Activated CD4-positive, alpha-beta T cell treated with anti-CD3 and anti-CD28 coated beads, Interleukin-2, amount 10 ng/mL, durations not matched to agents 7 days and 5 days (primary cell): ENCODE measurements at places on chromosomes 16 and 17. TPM values are rescaled to one million over a fixed set of nuclear protein-coding genes. Genes with fewer than 3 reads are reported as not detected.
A peak's percentile ranks its signal among the peaks of the same experiment; 100 is the strongest.

DNA sequence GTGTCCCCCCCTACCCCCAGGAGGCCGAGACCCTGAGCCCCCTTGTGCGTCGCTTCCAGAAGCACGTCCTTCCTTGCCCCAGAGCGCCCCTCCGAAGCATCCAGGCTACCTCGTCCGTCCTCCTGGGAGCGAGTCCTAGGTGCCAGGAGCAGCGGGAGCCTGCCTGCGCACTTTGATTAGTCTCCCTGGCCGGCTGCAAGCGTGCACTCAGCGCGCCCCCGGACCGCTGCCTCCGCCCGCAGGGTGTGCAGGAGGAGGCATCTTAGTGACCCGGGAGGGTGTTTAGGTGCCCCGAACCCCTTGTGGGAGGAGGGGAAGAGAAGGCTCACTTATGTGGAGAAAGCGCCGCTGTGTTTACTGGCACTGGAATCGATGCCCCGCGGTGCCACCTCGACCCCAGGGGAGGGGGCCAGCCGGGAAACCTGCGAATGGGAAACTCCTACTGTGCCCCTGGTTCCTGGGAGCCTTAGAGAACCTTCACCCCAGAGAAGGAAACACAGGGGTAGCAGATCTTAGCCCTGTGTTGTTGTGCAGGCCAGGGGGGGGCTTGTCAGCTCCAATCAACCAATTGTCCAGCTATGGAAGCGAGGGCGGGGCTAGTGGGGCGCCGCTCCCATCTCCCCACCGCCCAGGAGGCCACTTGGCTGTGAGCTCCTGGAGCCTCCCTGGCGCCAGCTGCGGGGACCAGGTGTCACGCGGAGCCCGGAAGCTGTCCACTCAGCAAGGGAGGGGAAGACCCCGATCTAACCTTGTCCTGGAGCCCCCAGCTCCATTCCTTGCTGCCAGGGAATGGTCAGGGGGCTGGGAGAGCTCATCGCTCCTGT, 922.8 kb upstream of the EEF2KMT start:
- no peaks in the 10 kb centered on the region for H3K4me1 ChIP-seq
- H3K36me3 ChIP-seq: no peaks in the 10 kb centered on the region
- H3K4me3 ChIP-seq: no peak overlapping the region
- peaks cover 10% of the 10 kb centered on the region for H3K27me3 ChIP-seq

DNA sequence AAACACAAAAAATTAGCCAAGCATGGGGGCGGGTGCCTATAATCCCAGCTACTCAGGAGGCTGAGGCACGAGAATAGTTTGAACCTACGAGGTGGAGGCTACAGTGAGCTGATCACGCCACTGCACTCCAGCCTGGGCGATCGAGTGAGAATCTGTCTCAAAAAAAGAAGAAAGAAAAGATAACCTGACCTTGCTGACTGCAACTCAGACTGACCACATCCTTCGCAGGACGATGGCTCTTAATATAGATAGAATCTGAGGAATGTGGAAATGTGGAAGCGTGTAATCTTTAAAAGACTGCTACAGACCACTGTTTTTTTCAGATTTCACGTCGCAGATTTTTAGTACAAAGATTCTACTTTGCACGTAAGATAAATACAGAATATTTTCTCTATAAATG, 37.8 kb downstream of the KLHDC4 start:
- H3K27me3 ChIP-seq: no peaks in the 10 kb centered on the region
- no peak overlapping the region for H3K4me3 ChIP-seq
- peaks cover 57% of the 10 kb centered on the region for H3K36me3 ChIP-seq
- H3K4me1 ChIP-seq: peaks cover 21% of the 10 kb centered on the region
- no peak for DNase-seq

DNA sequence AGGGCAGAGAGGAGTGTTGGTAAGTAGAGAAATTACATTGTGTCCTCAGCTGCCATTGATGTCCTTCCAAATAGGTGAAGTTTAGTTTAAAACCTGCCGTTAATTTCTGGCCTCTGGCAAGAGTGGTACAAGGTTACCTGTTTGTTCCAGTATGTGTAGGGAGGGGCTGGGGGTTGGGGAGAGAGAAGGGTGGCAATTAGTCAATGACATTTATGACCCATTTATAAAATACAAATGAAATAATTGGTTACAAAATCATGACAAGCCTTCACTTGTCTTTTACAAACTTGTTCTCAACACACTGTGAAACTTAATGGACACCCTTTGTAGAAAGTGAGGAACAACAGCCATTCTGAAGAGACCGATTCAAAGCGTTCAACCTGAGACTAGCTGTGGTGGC, 281.0 kb downstream of the FTO start:
- DNase-seq: no peak
- no peak overlapping the region for H3K4me3 ChIP-seq
- no peaks in the 10 kb centered on the region for H3K4me1 ChIP-seq
- no peaks in the 10 kb centered on the region for H3K36me3 ChIP-seq
- H3K27me3 ChIP-seq: no peaks in the 10 kb centered on the region
- no peak overlapping the region for H3K27ac ChIP-seq

GRCh38 chr16:54590836-54591235, 304.2 kb upstream of the IRX3 start:
- H3K4me3 ChIP-seq: no peak overlapping the region
- H3K36me3 ChIP-seq: no peaks in the 10 kb centered on the region
- no peak overlapping the region for H3K27ac ChIP-seq

Gene GIT1
- 107 TPM for total RNA-seq

DNA sequence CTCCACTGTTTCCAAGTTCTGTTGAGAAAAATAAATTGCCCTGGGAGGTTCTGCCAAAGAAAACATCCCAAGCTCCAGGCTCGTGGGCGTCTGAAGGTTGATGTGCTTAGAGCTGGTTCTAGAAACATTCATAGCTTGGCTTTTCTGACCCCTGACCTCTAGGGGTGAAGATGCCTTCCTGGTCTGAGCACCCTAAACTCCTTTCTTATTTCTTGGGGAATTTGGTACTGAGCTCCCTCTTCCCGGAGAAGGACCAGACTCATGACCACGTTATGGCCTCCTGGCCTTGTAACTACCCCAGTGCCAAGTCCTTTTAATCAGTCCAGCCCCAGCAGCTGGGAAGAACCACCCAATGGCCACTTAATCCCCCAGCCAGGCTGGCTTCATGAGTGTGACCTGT, 66.4 kb downstream of the MYH11 start:
- peaks cover 5% of the 10 kb centered on the region for H3K4me1 ChIP-seq
- no peak for DNase-seq
- H3K36me3 ChIP-seq: no peaks in the 10 kb centered on the region
- H3K4me3 ChIP-seq: no peak overlapping the region
- no peak overlapping the region for H3K27ac ChIP-seq

GRCh38 chr17:35867574-35867973, 1.1 kb downstream of the HEATR9 start:
- DNase-seq: no peak
- no peak overlapping the region for H3K4me3 ChIP-seq
- no peak overlapping the region for H3K27ac ChIP-seq

- H3K4me1 ChIP-seq: peaks cover 29% of the 10 kb centered on the region
- no peak overlapping the region for H3K4me3 ChIP-seq
- H3K27me3 ChIP-seq: no peaks in the 10 kb centered on the region
- no peaks in the 10 kb centered on the region for H3K36me3 ChIP-seq
These were observed 42.3 kb downstream of the WSB1 start for GRCh38 chr17:27336184-27336583.

Gene ASPSCR1
- total RNA-seq: 37.6 TPM

DNA sequence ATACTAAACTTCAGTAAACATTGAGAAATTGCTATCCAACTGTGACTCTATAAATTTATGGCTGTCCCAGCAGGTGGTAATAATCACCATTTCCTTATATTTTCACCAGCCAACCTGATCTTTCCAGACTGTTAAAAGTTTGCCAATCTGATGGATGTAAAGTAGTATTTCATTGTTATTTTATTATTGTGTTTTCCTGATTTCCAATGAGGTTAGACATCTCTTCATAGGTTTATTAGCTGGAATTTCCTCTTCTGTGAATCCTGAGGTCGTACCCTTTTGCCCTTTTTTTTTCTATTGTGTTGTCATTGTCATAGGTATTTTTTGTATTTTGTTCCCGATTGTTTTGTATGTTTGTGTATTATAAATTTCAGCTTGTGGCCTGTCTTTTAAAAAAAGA, 31.7 kb downstream of the BMERB1 start:
- no peak overlapping the region for H3K27ac ChIP-seq
- no peaks in the 10 kb centered on the region for H3K36me3 ChIP-seq
- no peaks in the 10 kb centered on the region for H3K4me1 ChIP-seq
- no peak for DNase-seq
- H3K4me3 ChIP-seq: no peak overlapping the region
- H3K27me3 ChIP-seq: peaks cover 12% of the 10 kb centered on the region

- no peak overlapping the region for H3K27ac ChIP-seq
- no peak for DNase-seq
- peaks cover 30% of the 10 kb centered on the region for H3K27me3 ChIP-seq
- no peaks in the 10 kb centered on the region for H3K4me1 ChIP-seq
These were observed 69.4 kb downstream of the SLC6A2 start for GRCh38 chr16:55725055-55725777.

GRCh38 chr16:49883076-49884014, 27.4 kb upstream of the ZNF423 start:
- no peaks in the 10 kb centered on the region for H3K4me1 ChIP-seq
- no peak overlapping the region for H3K27ac ChIP-seq
- peaks cover 3% of the 10 kb centered on the region for H3K27me3 ChIP-seq
- no peak for DNase-seq
- H3K36me3 ChIP-seq: no peaks in the 10 kb centered on the region
- H3K4me3 ChIP-seq: no peak overlapping the region

Gene CTRB2
- total RNA-seq: not detected

DNA sequence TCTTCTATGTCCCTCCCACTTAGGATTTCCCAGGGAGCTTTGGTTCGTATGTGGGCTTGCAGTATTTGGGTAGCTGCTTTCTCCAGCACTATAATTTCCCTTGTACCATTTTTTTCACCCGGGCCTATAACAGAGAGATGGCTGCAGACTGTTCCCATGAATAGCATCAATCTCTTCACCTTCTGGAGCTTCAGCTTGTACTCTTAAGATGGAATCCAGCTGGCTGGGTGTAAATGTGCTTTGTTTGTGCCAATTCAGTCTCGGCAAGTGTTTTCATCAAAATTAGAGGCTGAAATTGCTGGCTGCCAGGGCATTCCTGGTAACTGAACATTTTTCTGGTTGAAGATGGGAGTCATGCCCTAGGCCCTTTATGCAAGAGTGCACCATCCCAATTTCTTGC, 12.2 kb upstream of the CPD start:
- H3K4me3 ChIP-seq: no peak overlapping the region
- H3K4me1 ChIP-seq: peaks cover 25% of the 10 kb centered on the region
- DNase-seq: no peak
- no peak overlapping the region for H3K27ac ChIP-seq
- H3K36me3 ChIP-seq: peaks cover 4% of the 10 kb centered on the region

DNA sequence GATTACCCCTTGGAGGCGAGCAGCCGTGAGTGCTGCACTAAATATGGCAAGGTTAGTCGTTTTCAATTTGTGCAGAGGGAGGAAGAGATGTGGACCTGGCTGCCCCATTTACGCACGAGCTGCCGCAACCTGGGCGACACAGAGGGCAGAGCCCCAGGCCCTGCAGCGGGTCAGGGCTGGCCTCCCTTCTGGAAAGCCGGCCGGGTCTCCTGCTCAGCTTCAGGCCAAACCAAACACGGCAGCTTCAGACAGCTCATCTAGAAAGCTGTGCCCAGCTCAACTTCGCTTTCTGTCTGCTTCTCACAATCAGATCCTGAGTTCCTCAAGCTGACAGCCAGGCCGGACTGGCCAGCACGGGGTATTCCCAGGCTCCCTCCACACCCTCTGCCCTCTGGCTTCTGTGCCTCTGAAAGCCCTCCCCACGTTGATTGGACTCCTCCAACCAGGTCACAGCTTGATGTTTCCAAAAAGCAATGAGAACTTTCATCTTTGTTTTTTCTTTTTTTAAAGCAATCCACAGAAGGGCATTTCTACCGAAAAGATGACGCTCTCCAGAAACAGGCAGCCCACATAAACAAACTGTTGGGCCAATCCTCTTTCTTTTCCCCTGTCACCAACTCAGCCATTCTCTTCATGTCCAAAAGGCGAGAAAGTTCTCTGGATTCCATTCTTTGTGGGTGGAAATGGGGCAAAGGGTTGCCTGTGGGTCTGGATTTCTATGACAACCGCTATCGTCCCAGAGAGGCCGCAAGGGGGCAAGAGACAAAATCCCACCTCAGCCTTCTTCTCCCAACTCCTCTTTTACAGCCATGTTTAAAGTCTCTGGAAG, 189.0 kb downstream of the ZFHX3 start:
- no peak for DNase-seq
- no peak overlapping the region for H3K27ac ChIP-seq
- no peaks in the 10 kb centered on the region for H3K36me3 ChIP-seq
- peaks cover 11% of the 10 kb centered on the region for H3K4me1 ChIP-seq

Gene ZSWIM7
- total RNA-seq: 18.1 TPM

Gene CCDC78
- 1.6 TPM for total RNA-seq

Gene KCTD13
- total RNA-seq: 28.4 TPM

DNA sequence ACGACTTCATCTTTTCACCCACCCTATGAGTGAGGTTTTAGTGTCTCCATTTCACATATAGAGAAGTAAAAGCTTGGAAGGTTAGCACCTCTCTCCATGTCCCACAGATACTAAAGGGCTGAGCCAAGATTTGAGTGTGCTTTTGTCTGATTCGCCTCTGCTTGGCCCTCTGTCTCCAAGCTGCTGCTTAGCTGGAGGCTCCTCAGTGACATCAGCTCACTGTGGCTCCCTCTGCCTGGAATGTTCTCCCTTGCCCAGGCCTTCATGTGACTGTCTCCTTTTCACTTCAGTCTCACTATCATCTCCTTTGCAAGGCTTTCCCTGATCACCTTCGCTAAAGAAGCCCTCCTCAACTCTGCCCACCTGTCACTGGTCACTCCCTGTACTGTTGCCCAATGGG, 84.5 kb upstream of the HSBP1 start:
- no peak overlapping the region for H3K27ac ChIP-seq
- H3K4me1 ChIP-seq: peaks cover 8% of the 10 kb centered on the region
- no peaks in the 10 kb centered on the region for H3K36me3 ChIP-seq

DNA sequence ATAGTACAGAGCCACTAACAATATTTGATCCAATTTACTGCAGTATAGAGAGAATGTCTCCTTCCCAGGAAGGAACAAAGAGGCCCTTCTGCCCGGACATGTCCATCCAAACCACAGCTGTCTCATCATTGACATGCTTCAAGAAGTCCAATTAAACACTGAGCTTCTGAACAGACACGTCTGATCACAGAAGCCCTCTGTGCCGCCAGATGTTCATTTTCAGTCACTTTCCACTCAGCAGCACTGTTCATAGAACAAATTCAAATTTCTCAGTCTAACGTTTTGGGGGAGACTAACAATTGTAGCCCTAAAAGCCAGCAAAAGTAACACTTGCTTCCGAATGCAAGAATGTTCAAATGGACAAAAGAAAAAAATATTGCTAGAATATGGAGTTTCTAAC, 15.3 kb downstream of the ZC3H7A start:
- peak overlapping the region; percentile 17 for H3K4me3 ChIP-seq
- peak overlapping the region; percentile 99 for H3K27ac ChIP-seq
- no peak for DNase-seq
- no peaks in the 10 kb centered on the region for H3K27me3 ChIP-seq

DNA sequence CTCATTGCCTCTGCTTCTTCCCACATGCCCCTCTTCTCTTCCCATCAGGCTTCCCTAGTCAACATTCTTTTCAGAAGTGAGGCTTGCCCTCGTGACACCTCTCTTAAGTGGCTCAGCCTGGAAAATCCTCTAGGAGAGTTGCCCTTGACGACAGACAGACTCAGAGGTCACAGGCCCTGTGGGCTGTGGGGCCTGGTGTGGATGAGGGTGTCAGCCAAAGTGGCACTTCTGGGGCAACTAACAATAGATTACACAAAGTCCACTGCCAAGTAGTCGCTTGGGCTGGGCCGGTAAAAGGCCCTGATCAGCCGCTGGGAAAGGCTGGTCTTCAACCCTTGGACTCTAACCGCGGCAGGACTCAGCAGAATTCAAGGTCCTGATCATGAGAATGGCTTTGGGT, 33.7 kb upstream of the METTL16 start:
- no peak overlapping the region for H3K4me3 ChIP-seq
- no peaks in the 10 kb centered on the region for H3K4me1 ChIP-seq
- no peaks in the 10 kb centered on the region for H3K36me3 ChIP-seq
- H3K27me3 ChIP-seq: peaks cover 1% of the 10 kb centered on the region
